ENCODE measurements at places on chromosomes 2 and 18. TPM values are rescaled to one million over a fixed set of nuclear protein-coding genes. Genes with fewer than 3 reads are reported as not detected.

DNA sequence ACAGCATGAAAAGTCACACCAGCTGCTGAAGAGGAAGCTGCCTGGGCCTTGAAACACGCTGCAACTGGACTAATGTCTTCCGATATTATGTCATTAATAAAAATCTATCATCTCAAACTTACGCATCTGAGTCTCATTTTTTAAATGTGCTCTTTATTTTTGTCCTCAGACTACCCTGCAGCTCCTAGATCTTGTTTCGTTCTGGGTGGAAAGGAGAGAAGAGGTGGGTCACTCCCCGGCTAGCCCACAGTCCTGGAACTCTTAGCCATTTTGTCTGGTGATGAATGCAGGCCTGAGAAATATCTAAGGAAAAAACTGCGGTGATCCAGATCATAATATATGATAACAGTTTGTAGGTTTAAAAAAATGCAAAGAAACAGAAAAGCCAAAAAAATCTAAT lies 73.3 kb downstream of the TXNL1 start:
- no peak for DNase-seq

- no peak for DNase-seq
Measured at GRCh38 chr2:58660046-58660445, 418.9 kb upstream of the FANCL start.

The ASXL3 gene
- 1.4 TPM for total RNA-seq

The SH3RF3 gene
- total RNA-seq = 5.7 TPM

- DNase-seq = no peak
Measured at GRCh38 chr18:76697441-76697901, 124.9 kb upstream of the ZNF236 start.

The COL3A1 gene
- 187 TPM for total RNA-seq

GRCh38 chr2:109722026-109722425 lies 72.1 kb upstream of the RGPD5 start:
- DNase-seq = peak; percentile 68

GRCh38 chr2:229945975-229946374 lies 23.7 kb downstream of the FBXO36 start:
- DNase-seq = no peak

The RTP5 gene
- total RNA-seq = not detected

DNA sequence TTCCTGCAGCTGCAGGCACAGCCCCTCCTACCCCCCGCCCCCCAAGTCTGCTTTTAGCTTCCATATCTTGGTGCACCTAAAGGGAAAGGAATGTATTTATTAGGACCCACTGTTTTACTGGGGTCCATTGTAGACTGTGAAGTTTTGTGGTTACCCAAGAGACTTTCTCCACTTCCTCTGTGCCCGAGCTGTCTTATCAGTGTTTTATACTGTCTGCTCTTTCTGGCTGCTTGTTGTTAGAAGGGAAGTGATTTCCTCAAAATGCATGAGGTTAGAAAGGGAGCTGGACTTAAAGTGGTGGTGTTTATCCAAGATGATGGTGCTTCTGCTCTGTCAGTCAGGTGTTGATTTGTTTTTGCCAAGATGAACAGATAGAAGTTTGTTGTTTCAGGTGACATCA lies 85.0 kb downstream of the PTH2R start:
- no peak for DNase-seq

The SCN7A gene
- total RNA-seq = 69.0 TPM

DNA sequence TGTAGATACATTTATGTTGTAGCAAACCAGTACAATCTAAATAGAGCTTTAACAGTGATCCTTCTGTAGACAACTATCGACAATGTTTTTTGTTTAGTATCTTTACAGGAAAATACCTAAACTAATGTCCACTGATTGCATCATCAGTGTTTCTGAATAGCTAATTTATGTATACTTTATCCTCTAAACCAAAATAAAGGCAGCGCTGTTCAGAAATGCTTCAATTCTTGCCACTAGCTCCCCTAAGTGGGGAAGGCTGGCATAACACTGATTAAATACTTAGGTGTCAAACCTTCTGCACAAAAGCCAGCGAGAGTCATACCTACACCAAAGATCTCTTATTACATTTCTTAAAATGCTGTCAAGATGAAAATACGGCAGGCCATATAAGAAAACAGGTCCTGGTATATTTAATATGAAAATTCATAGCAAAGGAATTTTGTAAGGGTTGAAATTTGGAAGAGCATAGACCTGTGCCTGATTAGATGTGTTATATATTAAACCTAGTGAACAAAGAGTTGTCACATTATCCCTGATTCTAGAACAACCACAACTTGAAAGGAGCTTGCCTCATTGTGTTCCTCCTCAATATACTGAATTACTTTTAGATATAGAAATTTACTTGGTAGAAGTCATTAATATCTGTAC lies 1693.4 kb upstream of the SLC39A10 start:
- no peak for DNase-seq
